ENCODE measurements at places on chromosomes 11 and 22. TPM values are rescaled to one million over a fixed set of nuclear protein-coding genes. Genes with fewer than 3 reads are reported as not detected.

Gene GLYAT
- total RNA-seq = 0.31 TPM

DNA sequence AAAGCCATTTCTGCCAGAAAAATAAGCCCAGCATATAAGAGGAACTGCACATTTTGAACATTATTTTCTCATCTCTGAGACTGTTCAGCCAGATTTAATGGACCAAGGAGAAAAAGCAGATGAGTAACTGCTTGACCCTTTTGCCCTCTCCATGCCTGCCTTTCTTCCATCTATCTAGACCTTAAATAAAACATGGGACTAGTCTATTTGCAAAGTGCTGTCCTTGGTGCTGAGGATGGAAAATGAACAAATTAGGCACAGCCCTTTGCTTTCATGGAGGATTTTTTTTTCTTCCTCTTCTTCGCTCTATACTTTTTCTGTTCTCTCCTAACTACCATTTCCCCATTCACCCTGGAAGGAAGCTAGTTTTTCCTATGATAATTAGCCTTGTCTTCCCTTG, 361.3 kb downstream of the GRM5 start:
- DNase-seq = no peak

Gene OR51B4
- total RNA-seq = 0.31 TPM

Gene ZNF214
- 17.9 TPM for total RNA-seq

Gene AAMDC
- total RNA-seq = 8.6 TPM

Gene TTC28
- total RNA-seq = 157 TPM

Gene NXPE1
- not detected for total RNA-seq

GRCh38 chr22:46598224-46598623, 22.0 kb upstream of the GRAMD4 start:
- DNase-seq = no peak

DNA sequence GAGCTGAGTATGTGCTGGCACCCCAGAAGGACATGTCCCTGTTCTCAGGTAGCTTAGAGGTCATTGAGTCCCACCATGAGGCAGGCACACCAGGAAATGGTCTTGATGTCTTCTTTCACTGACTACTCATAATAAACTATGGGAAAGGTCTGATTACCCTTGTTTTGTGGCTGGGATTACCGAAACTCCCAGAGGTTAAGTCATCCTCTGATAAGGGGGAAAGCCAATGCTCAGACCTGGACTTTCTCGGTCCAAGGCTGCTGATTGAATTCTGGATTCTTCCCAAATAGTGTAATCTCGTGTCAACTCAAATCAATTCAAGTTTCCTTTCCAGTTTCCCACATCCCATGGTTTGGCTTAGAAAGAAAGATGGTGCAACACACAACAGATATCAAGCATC, 3.7 kb upstream of the CD44 start:
- no peak for DNase-seq

Gene ALDH3B2
- total RNA-seq = not detected

DNA sequence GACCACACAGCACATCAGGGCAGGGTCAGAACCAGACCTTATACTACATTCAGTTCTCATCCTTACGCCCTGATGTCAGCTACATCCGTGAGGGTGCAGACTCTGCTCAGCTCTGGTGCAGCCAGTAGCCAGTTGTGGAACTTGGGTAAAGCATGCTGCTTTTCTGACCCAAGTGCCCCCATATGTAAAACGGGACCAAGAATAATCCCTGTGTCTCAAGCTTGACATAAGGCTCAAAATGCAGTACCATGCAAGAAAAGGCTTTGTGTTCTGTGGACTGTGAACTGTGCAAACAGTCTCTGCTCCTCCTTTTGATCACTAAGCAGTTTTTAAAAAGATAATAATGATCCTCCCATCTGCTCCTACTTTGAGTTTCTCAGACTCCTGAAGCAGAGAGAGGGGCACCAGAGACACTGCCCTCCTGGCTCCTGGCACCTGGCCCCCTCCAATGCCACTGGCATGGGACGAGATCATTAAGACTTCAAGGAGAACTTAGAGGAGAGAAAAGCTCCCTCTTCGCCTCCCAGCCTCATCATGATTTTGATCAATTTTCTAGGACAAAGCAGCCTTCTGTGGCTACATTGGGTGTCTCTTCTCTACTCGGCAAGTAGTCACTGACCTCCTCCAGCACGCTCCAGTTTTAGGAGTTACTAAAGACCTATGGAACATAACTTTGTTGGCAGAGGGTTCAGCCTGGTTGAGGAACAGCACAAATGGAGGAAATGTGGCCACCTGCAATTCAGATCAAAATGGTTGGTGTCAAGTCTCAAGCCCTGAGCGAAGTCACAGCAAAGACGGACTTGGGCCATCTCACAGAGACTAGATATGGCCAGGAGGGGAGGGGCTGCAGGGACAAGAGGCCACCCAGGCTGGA, 23.9 kb downstream of the IL10RA start:
- DNase-seq = no peak

DNA sequence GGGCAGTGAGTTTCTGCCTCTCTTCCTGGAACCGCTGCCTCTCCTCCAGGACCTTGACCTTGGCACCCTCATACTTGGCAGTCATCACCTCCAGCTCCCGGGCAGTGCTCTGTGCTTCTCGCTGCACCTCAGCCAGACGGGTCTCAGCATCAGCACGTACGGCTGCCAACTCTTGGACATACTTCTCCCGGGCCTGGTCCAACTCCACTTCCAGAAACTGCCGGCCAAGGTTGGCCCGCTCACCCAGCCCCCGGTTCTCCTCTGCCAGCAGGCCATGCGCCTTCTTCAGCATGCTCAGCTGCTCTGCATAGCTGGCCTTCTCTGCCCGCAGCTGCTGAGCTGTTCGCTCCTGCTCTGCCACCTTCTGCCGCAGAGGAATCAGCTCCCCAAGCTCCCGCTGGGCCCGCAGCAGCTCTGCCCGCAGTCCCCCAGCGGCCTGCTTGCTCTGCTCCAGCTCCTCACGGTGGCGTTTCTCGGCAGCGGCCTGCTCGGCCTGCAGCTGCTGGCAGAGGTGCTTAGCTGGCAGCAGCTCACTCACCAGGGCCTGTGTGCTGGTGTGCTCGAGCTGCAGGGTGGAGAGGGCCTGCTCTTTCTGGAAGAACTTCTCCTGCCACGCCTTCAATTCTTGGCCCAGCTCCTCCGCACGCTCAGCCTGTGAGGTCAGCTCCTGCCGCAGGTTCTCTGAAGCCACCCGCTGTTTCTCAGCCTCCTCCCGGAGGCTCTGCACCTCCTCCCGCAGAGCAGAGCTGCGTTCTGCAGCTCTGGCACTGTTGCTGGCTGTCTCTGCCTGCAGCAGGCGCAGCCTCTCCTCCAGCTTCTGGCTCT, 14.4 kb downstream of the IL18BP start:
- peak; percentile 61 for DNase-seq

DNA sequence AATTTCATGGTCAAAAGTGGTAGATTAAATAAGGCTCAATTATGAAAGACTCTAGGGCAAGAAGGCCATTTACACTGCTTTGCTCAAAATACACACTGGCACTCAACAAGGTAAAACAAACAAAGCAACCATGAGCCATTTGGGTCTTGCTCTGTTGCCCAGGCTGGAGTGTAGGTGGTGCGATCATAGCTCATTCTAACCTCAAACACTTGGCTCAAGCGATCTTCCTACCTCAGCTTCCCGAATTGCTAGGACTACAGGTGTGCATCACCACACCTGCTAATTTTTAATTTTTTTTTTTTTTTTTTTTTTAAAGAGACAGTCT, 10.9 kb upstream of the AGBL2 start:
- no peak for DNase-seq
